ENCODE measurements at places on chromosomes 4 and X.
A peak's percentile ranks its signal among the peaks of the same experiment; 100 is the strongest.

DNA sequence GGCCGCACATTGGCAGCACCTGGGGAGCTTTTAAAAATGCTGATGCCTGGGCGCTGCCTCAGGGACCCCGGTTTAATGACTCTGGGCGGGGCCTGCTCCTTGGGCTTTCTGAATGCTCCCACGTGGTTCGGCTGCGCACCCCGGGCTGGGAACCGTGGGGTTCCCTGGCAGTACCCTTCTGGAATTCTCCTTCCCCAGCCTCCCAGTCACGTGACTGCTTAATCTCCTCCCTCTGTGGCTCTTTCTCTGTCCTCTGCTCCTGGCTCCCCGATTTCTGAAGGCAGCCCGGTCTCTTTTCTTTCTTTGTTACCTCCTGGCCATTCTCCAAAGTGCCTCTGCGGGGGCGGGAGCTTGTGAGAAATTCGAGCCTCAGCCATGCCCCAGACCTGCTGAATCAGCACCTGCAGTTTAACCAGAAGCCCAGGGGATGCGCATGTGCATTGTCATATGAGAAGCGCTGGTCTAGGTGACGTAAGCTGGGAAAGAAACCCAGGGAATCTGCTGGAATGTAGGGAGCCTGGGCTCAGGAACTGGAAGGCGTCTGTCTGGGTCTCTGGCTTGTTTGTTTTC, 16.6 kb downstream of the CLCN4 start:
- no peak for DNase-seq

- no peak for DNase-seq
Measured at GRCh38 chr4:109184491-109184961, 117.9 kb downstream of the COL25A1 start.

DNA sequence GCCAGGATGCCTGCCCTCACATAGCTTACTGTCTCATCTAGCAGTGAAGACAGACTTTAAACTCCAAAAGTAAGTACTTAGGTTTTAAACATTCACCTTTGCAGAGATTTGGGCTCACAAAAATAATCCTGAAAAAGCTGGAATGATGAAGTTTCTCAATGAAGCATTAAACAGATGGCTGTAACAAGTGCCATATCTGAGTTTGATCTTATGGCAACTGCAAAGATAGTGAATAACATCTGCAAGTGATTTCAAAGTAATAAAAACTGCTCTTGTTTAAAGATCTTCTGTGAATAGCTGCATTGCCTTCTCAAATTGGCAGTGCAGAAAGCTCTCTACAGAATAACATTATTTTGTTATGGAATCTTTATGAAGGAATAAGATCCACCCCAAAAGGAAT, 271.2 kb upstream of the SMIM31 start:
- DNase-seq: no peak

DNA sequence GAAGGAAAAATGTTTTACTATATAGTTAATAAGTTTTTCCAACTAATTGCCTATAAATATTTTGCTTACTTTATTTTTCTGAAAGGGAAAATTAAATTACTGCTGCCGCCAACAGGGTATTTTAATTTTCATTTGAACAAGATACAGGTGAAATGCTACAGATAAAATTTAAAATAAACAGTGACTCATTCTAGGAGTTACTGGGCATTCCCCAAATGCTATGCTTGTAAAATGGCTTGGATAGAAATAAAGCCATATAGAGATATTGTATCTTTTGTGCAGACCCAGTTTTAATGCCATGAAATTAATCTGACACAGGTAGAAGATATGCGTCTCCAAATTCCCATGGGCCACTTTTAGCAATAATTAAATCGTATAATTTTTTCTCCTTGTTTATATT, 144.5 kb downstream of the NAP1L3 start:
- DNase-seq: no peak

- DNase-seq: peak; percentile 25
Measured at GRCh38 chr4:125314676-125315575, at the start of gene FAT4. FAT4 (plus strand) TSS chr4:125314955; CDS start chr4:125316412, 1,457 bp downstream.

DNA sequence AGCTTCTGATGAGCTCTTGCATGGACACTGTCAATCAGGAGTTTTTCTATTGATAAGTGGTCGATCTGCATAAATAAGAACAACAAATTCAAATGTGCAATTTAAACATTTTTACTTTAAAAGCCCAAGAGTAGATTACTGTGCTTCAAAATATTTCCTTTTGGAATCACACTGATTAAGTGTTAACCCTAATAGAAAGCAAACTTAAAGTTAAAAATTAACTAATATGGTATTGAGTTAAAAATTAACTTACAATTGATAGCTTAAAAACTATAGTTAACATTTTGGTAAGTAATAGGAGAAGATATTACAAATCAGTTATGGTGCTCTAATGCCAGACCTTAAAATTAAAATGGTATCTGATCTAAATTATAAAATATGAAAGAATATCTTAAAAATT, 25.9 kb downstream of the MED14 start:
- DNase-seq: no peak

DNA sequence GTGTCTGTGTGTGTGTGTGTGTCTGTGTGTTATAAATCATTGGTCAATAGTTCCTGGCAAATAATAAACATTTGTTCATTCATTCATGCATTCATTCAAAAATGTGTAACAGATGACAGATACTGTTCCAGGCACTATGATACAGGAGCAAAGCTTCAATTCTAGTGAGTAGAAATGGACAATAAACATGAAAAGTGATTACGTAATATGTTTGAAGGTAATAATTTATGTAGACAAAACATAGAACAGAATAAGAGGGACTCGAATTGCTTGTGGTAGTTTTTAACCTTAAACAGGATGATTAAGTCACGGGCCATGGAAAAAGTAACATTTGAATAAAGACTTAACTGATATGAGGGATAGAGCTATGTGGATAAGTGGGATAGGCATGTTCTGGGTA, 90.1 kb upstream of the MAGEC2 start:
- no peak for DNase-seq

DNA sequence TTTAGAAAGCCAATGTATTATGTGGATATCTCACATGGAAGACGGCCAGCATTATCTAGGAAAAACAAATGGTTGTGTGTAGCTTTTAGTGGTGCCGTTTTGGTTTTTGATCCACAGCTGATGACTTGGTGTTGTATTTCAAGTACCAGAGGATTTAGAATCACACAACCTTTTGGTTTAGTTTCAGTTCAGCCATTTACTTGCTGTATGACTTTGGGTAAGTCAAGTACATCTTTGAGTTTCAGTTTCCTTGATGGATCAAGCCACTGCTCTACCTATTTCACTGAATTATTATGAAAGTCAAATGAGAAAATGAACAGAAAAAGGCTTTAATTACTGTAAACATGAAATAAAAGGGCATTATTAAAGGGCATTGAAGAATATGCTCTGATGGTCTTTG, 205.6 kb downstream of the ZIC3 start:
- no peak for DNase-seq

GRCh38 chr4:38601244-38601915, 62.6 kb upstream of the KLF3 start:
- no peak for DNase-seq

DNA sequence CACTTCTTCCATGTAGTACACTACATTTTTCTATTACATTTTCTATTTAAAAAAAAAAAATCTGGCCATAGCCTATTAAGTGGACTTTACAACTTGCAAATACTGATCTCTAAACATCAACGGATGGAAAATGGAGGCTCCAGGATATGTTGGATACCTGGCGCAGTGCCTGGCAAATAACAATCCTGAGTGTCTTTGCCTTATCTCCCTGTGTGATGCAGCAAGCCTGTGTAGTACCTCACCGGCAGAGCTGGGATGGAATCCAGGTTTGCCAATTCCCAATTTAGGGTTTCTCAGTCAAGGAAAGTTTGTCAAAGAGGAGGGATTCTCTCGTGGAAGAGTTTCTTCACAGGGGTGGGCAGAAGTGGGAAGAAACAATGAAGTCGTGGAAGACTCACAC, 93.2 kb downstream of the KDR start:
- DNase-seq: no peak

- DNase-seq: no peak
Measured at GRCh38 chr4:139887962-139888735, 222.5 kb downstream of the MGST2 start.

DNA sequence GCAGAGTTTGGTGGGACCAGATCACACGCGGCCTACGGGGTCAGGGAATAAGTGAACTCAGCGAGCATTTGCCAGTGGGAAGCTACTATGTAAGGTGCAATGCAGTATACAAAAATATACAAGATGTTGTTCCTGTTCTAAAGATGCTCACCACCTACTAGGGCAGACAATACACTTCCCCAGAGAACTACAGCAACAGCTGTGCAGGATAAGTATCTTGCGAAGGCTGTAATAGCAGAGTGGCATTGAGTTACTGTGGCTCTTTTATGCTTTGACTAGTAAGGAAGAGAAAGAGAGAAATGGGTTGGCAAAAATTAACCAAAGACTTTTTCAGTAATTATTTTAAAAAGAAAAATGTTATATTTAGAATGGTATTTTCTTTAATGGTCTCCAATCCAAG, 61.2 kb downstream of the CDS1 start:
- no peak for DNase-seq

GRCh38 chrX:9416562-9417348, 48.1 kb upstream of the TBL1X start:
- no peak for DNase-seq

GRCh38 chr4:79869597-79870237, 203.3 kb downstream of the ANTXR2 start:
- DNase-seq: no peak

GRCh38 chr4:184628103-184628502, 21.1 kb downstream of the CASP3 start:
- DNase-seq: no peak

GRCh38 chr4:41572516-41572915, 34.6 kb downstream of the LIMCH1 start:
- no peak for DNase-seq

DNA sequence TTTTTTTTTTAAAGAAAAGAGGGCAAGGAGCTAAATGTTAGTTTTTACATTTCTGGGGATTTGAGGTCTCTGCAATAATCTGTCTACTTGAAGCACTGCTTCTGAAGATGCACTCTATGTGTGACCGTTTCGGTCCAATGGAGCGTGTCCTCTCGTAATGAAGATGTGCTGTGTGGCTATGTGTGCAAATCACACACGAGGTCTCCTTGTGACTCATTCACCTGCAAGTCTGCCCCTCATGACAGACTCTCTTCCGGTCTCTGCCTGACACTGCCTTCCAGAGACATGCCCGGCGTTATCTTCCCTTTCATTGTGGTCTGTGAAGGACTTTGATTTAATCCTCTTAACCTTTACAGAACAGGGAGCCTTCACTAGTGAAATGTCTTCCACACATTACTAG, 84.3 kb downstream of the TRAM1L1 start:
- DNase-seq: no peak

GRCh38 chr4:22235698-22236097, 280.2 kb downstream of the ADGRA3 start:
- DNase-seq: no peak

DNA sequence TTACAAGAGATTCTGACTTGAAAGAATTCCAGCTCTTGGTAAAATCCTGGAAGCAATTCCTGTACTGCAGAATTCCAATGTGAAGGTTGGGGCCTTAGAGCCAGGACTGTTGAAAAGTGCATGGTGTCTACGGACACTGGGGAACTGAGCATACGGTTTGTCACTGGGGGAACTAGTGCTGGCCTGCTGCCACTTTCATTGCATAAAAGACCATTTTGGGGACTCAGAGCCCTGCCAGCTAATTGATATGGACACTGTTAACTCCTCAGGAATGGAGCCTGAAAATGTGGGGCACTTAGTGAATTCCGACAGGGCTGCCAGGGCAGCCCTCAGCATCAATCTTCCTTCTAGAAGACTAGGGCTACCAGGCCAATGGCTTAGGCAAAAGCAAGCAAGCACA, 55.9 kb downstream of the AMOT start:
- no peak for DNase-seq

GRCh38 chr4:98260047-98260578, 1.1 kb upstream of the RAP1GDS1 start:
- DNase-seq: peak; percentile 16

DNA sequence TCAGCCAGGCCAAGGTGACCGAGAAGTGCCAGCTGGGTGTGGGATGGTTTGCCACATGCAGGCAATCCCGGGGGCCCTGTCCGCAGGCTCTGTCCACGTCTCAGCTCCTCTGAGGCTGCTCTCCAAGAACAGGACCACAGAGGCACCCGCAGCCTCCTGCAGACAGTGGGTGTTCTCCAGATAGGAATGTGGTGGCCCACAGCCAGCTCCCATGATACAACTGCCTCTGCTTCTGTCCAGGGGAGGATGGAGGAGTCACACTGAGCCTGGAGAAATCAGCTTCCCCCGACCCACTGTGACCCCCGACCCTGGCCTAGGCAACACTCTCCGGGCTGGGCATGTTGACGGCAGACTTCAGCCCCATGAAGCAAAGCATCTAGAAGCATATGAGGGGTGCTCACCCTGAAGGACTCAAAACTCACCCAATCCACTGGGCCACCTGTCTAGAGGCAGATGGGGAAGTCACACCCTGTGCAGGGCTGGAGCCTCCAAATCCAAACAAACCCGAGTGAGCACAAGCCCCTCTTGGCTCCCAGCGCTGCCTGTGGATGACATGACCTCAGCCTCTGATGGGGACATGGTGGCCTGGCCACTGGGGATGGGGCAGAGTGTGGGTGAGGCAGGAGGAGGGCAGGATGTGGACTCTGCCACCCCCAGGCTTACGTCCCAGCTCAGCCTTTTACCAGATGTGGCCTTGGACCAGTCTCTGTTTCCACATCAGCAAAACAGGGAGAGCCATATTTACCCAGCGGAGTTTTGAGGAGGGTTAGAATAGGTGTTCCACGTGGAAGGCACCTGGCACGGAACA, 102.3 kb downstream of the PSAPL1 start:
- DNase-seq: no peak

- DNase-seq: no peak
Measured at GRCh38 chr4:52606726-52607125, 52.4 kb downstream of the USP46 start.

DNA sequence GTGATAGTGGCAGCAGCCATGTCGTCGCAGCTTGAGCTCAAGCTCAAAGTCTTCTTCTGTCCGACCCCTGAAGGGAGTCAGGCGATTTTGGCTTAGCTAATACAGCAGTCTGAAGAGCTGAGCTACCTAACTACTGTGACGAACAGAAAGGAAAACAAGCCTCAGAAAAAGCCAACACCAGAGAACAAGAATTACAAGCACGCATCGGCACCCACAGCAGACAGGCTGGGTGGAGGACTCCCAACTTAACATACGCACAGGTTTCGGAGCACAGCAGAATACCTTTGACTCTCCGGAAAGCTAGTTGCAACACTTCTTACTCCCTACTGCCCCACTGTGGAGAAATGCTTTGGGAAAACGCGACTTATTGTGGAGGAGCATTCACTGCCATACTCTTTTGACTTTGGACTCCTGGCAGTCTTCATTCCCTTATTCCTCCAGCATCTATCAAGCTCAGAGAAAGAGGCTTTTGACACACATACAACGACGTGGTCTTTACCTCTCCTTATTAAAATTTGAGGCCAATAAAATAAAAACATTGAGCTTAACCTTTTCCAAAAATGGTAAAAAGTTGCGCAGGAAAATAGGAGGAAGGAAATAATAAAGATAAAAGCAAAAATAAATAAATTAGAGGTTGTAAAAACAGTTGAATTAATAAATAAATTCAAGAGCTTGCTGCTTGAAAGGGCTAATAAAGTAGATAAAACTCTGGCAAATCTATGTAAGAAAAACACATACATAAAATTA, 41.3 kb upstream of the GPC3 start:
- DNase-seq: peak; percentile 15

- no peak for DNase-seq
Measured at GRCh38 chrX:23844502-23845138, 61.6 kb downstream of the SAT1 start.
